ENCODE measurements at places on chromosomes 2 and 18. TPM values are rescaled to one million over a fixed set of nuclear protein-coding genes. Genes with fewer than 3 reads are reported as not detected.

Gene PLEK
- total RNA-seq = 0.36 TPM

Gene KCNJ3
- not detected for total RNA-seq

Gene SERPINB13
- total RNA-seq = not detected

DNA sequence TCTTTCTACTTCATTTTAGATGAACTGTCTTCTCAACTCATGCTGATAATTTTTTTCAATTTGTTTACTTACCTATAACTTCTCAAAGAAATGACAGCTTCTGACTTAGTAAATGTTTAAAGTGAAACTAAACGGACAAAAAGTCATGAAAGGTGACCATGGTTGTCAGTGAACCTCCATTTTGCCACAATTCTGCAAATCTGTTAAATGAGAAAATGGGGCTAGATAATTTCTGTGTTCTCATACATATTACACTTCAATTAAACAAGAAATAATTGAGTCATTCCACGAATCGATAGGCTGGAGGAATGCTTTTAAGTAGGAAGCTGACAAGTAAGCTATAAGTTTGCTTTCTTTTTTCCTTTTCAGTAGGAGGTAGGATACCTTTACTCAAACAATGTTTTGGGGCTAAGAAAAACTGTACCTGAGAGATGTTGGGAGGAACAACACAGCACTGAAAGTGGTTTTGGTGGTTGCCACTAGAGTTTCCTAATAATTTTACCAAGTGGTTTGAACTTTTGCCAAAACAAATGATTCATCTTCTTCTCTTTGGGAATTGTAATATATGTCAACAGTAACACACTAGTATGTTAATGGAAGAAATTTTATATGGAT is 17.1 kb downstream of the DYNAP start:
- no peaks in the 10 kb centered on the region for H3K36me3 ChIP-seq
- peaks cover 3% of the 10 kb centered on the region for H3K27me3 ChIP-seq
- H3K4me3 ChIP-seq = peak overlapping the region; percentile 8
- no peaks in the 10 kb centered on the region for H3K4me1 ChIP-seq
- no peak overlapping the region for H3K27ac ChIP-seq

DNA sequence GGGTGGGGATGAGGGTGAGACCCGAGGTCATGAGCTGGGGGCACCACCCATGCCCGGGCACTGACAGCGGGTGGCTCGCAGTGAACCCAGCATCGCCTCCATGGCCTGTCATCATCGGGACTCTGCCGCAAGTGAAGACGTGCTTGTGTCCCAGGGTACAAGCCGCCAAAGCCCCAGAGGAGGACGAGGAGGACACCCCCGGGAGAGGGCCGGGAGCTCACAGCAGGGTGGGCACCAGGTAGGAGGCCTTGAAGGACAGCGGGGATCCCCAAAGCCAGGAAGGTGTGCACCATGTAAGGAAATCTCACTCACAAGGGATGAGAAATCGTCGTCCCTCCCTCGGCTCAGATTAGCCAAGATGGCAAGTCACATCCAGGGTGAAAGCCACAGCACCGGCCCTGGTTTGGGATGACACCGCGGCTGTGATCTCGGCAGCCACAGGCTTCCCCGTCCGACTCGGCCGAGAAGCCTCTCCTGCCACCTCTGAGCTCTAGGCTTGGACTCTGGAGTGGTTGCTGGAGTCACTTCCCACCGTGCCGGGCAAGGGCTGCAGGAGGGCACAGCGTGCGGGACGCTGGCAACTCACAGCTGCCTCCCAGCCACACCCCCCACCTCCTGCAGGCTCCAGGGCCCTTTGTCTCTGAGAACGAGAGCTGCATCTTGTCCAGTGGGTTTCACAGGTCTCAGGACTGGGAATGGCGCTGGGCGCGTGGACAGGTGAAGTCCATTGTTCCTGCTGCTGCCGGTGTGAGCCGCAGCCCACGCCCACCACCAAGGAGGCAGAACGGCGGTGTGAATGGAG is 81.6 kb upstream of the CTDP1 start:
- no peak overlapping the region for H3K27ac ChIP-seq
- peak; percentile 79 for DNase-seq
- H3K4me1 ChIP-seq = peaks cover 5% of the 10 kb centered on the region
- peaks cover 58% of the 10 kb centered on the region for H3K27me3 ChIP-seq
- H3K4me3 ChIP-seq = no peak overlapping the region

- no peaks in the 10 kb centered on the region for H3K36me3 ChIP-seq
- DNase-seq = no peak
- no peak overlapping the region for H3K27ac ChIP-seq
- no peak overlapping the region for H3K4me3 ChIP-seq
- peaks cover 17% of the 10 kb centered on the region for H3K4me1 ChIP-seq
These were observed 101.8 kb upstream of the HDAC4 start for GRCh38 chr2:239502430-239503186.

GRCh38 chr2:68244456-68244855 is 7.9 kb downstream of the PPP3R1 start:
- H3K27ac ChIP-seq = no peak overlapping the region
- H3K27me3 ChIP-seq = no peaks in the 10 kb centered on the region
- no peak overlapping the region for H3K4me3 ChIP-seq
- peaks cover 12% of the 10 kb centered on the region for H3K4me1 ChIP-seq
- peaks cover 4% of the 10 kb centered on the region for H3K36me3 ChIP-seq

DNA sequence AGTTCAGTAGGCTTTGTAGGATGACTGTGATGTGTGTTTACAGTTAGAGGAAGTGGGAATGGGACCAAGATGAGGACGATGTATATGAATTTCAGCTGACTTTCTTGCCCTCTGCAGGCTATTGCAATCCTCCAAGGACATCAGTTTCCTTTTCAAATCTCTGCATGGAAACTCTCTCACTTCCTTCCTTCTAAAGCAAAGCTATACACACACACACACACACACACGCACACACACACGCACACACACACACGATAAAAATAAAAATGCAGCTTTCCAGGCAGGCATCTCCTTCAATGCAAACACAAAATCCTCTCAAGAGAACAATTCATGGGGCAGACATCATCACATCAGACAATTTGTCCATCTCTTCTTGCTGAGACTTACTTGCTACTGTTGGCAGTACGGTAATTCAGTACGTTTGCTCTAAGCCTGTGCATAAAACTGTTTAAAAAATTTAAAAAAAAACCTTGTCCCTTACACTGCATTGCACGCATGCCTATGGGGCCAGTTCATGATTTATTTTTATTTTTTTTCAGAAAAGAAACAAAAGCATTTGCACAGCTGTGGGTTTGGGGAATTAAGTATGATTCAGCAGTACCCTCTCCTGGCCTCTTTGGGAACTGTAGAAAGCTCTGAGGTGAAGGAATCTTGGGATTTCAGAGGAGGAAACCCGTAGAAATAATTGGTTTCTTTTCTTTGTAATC is 27.1 kb upstream of the ICOS start:
- H3K4me1 ChIP-seq = peaks cover 31% of the 10 kb centered on the region
- H3K36me3 ChIP-seq = no peaks in the 10 kb centered on the region
- H3K27ac ChIP-seq = peak overlapping the region; percentile 77
- H3K27me3 ChIP-seq = no peaks in the 10 kb centered on the region

GRCh38 chr2:226405465-226405864 is 394.2 kb downstream of the IRS1 start:
- H3K27ac ChIP-seq = no peak overlapping the region
- no peaks in the 10 kb centered on the region for H3K27me3 ChIP-seq
- H3K36me3 ChIP-seq = no peaks in the 10 kb centered on the region
- DNase-seq = no peak

GRCh38 chr2:67613227-67613626 is 216.1 kb downstream of the ETAA1 start:
- H3K4me3 ChIP-seq = no peak overlapping the region
- no peaks in the 10 kb centered on the region for H3K4me1 ChIP-seq
- no peak for DNase-seq

All from osteoblast (primary cell).